ENCODE measurements at places on chromosomes 7 and 10.

GRCh38 chr7:37028909-37029440, 304.7 kb upstream of the AOAH start:
- DNase-seq = no peak

DNA sequence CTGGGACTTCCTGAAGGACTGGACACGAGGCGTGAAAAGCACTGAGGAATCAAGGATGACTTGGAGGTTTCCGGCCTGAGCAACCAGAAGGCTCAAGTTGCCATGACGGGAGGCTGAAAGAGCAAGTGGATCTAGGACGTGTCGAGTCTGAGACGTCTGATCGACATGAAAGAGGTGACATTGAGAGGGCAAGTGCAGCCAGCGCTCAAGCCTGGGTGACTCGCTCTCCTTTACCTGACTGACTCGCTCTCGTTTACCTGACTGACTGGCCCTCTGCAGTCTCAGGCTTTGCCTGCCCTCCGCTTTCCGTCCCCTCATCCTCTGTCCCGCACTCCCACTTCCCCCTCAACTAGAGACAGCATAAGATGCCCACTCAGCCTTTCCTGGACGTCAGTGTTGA, 202.6 kb upstream of the FRMD4A start:
- no peak for DNase-seq

DNA sequence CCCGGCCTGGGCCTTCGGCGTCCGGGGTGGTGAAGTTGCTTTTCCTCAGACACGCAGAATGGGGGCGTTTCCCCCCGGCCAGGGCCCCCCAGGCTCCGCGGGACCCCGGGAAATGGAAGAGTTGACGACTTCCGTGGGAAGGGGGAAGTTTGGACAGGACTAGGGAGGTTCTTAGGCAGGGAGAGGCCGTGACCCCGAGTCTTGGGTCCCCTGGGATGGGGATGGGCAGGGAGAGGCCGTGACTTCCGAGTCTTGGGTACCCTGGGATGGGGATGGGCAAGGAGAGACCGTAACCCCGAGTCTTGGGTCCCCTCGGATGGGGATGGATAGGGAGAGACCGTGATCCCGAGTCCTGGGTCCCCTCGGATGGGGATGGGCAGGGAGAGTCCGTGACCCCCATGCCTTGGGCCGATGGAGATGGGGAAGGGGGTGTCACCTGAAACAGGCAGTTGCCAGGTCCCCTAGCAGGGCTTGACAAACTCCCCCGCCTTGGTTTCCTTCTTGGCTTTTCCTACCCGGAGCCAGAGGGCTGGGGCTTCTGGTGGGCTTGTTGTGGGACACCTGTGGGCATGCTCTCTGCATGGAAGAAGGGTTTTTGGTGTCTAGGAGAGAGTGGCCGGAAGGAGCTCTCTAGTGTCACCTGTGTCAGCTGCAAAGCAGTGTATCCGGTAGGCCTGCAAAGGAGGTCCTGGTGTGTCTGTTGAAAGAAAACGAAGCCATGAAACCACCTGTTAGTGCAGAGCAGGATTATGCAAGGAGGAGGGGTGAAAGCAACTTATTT, 1.1 kb downstream of the TRRAP start:
- DNase-seq = no peak

- DNase-seq = no peak
These were observed 750.1 kb upstream of the SORCS1 start for GRCh38 chr10:107914450-107915214.

- peak; percentile 12 for DNase-seq
These were observed 41.7 kb downstream of the PPP1R3C start for GRCh38 chr10:91590904-91591796.

DNA sequence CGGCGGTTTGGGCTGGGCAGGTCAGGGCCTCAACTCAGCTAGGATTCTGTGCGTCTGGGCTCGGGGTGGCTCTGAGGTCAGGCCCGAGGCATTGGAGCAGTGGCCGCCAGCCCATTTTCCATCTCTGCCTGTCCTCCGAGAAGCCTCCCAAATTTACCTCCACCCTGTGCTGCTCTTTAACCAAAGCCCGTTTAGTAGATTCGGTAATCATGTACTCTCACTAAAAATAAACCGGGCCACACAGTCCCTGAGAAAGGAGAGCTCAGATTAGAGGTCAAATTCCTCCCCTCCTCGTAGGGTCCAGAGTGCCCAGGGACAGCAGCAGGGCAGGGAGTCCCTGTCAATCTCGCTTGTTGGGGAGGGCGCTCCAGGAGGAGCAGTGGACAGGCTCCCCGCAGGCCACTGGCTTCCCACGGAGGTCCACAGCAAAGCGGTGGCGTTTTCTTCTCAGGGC, 88.7 kb upstream of the CHST15 start:
- DNase-seq = no peak

GRCh38 chr7:27169658-27170425, 4.3 kb downstream of the HOXA10 start:
- peak; percentile 82 for DNase-seq

GRCh38 chr7:28065308-28065707, 115.3 kb downstream of the JAZF1 start:
- no peak for DNase-seq

- DNase-seq = no peak
These were observed 469.0 kb upstream of the STEAP1 start for GRCh38 chr7:89685287-89685686.

- no peak for DNase-seq
These were observed 326.8 kb upstream of the VSTM2A start for GRCh38 chr7:54215424-54215823.

- no peak for DNase-seq
These were observed 1.5 kb upstream of the KCTD7 start for GRCh38 chr7:66627151-66627681.

DNA sequence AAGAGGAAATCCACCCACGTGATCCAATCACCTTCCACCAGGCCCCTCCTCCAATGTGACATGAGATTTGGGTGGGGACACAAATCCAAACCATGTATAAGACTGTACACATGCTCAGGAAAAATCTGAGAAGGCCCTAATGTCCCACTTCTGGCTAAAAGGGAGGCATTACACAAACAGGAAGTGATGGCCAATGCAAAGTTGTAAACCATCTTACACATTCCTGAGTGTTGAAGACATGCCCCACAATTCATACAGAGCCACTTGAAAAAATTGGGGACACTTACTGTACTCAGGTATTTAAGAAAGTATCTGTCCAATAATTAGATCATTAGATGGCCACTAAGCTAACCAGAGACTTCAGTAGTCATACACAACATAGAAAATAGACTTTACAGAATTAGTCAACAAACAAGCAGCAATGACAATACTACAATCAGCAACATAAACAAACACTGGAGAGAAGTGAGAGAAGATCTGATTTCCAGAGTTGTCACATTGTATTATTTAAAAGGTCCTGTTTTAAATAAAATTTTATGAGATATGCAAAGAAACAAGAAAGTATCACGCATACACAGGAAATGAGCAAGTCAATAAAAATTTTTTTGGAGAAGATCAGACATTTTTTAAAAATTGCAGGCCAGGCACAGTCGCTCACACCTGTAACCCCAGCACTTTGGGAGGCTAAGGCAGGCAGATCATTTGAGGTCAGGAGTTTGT, 143.3 kb downstream of the DGKI start:
- no peak for DNase-seq

DNA sequence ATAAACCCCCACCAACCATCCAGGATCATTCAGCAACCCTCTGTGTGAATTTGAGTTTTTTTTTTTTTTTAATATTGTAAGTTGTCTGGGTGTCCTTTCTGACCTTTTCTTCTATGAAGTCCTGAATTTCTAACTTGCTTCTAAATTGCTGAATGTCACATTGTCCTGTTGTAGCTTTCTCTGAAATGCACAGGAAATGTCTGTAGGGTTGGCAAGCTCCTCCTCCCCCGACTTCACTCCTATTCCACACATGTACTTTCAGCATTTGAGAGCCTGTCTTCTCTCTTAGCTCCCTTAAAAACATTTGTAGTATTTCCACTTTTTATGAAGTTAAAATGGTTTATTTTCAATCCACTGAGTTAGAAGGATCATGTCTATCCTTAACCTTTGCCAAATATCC, 3.3 kb upstream of the CNNM2 start:
- no peak for DNase-seq

GRCh38 chr10:93334901-93335327, 147.2 kb downstream of the MYOF start:
- no peak for DNase-seq

GRCh38 chr7:71661671-71662224, 529.8 kb downstream of the GALNT17 start:
- DNase-seq = no peak

DNA sequence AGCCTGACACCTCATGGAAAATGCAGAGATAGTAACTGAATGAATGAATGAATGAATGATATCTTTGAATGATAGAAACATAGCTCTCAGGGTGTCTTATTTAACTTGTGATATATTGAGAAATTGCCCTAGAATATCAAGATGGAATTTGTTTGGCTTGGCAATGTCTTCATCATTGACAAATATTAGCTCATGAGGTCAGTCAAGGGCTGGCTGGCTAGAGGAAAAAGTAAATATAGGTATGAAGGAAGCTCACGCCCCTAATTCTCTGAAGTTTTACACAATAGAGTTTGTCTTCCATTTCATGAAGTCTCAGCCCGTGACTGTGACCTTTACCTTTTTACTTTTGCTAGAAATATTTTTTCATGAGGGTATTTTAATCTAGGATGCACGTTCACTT, 305.2 kb downstream of the ADARB2 start:
- DNase-seq = no peak

GRCh38 chr10:106830471-106830870, 334.0 kb downstream of the SORCS1 start:
- no peak for DNase-seq

DNA sequence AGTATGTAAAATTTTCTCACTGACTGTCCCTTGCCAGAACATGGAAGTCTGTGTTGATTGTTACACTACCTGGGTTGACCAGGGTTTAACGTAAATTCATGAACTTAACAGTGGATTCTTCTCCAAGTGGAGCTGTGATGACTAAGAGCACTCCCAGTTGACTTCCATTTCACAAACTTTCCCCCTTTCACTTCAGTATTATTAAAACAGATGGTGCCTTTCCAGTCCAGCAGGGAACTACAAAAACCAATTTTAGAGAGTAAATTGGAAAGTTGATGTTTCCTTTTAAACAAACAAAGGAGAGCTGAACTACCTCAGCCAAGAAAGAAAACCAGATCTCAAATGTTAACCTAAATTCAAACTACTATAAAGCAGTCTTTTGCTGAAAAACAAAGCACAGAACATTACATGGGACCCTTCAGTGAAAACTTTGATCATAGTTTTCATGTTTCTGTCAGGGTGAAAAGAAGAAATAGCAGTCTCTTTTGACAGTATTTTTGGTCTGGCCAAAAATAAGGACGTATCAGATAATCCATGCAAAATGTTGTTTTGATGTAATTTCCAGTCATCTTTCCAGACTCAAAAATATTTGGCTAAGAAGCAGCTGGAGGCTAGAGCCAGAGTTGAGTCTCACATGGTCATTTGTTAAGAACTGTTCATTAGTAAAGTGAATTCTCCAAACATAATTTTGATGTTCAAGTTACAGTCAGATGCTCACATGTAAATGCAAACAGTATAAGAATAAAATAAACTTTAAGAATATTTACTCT, 479.9 kb upstream of the AKR1E2 start:
- no peak for DNase-seq

- no peak for DNase-seq
These were observed 21.5 kb downstream of the WASL start for GRCh38 chr7:123727071-123727837.

- DNase-seq = no peak
These were observed 330.6 kb downstream of the MDFIC start for GRCh38 chr7:115252461-115252860.

- no peak for DNase-seq
These were observed 62.2 kb downstream of the LANCL2 start for GRCh38 chr7:55427342-55427741.

DNA sequence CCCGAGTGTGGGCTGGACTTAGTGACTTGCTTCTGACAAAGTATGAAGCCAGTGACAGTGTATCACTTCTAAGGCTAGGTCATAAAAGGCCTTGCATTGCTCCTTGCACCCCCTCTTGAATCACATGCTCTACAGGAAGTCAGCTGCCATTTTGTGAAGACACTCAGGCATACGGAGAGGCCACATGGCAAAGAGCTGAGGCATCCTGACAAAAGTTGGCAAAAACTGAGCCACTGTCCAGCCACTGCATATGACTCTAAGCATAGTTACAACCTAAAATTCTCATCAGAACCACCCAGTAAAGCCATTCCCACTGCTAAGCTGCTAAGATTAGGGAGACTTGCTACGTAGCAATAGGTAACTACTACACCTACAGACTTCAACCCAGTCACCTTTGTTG, 18.6 kb downstream of the COBL start:
- no peak for DNase-seq

DNA sequence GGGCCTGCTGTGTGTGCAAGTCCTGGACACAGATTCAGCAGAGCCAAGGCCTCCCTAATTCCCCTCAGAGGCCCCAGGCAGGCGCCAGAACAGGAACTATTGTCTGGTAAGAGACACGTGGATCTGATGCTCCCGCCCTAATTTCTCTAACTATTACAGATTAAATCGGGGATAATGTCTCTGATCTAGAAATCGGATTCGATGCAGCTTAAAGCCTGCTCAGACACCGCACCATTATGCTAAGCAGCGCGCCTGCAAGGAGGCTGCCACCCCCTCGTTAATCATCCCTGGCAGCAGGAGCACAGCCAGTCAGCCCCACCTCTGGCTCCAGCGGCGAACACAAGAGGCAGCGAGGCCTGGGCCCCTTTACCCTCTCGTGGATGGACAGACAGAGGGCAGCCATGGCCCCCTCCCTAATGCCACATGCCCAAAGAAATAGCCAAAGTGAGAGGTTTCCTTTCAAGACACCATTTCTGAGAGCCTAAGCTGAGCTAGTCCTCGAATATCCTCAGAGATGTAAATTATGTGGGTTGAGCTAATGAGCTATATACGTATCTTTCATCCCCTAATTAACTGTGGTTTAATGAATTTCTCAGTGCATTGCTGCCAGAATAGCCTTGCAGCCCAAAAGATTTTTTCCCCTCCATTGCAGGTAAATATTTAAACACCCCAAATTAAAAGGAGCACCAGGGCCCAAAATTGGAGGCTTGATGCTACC, 122.1 kb downstream of the GRID1 start:
- DNase-seq = no peak

GRCh38 chr7:36692456-36692855, 31.8 kb downstream of the AOAH start:
- DNase-seq = no peak

DNA sequence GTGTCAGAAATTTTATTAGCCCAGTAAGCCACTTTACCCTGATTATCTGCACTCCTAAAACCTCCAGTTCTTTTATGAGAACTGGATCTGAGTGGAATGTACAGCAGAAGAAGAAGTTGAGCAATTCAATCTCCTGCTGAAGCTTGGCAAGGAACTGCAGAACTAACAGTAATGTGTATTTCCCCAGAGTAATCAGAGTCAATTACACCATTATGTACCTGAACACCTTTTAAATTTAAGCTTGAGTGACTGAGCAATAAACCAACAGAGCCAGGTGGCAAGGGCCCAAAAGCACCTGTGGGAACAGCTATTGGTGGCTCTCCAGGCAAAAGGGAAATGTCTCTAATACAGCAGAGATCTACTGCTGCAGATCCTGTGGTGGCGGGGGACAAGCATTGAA, 40.1 kb upstream of the AKR1C2 start:
- DNase-seq = peak; percentile 24

GRCh38 chr7:86908948-86909347, 150.5 kb downstream of the ELAPOR2 start:
- no peak for DNase-seq

GRCh38 chr10:63760034-63760707, 239.0 kb downstream of the REEP3 start:
- no peak for DNase-seq

GRCh38 chr10:29174389-29174788, 114.5 kb upstream of the LYZL1 start:
- no peak for DNase-seq

All from NCI-H1092 (cell line).